ENCODE measurements at places on chromosomes 12 and 14.

DNA sequence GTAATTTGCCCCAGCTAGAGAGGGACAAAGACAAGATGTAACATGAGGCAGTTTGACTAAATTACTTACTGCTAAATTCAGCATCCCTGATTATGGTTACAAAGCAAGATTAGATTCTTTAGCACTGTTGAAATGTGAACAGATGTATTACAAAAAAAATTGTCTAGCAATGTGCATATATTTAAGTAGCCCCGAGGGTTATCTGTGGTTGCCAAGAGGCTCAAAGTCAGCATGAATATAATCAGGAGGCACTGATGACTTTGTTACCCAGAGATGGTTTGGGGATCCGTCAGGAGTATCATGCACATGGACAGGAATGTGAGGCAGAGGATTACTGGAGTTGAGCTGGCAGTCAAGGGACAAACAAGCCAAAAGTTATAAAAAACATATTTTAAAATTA, 356.9 kb upstream of the CCDC196 start:
- no peak for DNase-seq

DNA sequence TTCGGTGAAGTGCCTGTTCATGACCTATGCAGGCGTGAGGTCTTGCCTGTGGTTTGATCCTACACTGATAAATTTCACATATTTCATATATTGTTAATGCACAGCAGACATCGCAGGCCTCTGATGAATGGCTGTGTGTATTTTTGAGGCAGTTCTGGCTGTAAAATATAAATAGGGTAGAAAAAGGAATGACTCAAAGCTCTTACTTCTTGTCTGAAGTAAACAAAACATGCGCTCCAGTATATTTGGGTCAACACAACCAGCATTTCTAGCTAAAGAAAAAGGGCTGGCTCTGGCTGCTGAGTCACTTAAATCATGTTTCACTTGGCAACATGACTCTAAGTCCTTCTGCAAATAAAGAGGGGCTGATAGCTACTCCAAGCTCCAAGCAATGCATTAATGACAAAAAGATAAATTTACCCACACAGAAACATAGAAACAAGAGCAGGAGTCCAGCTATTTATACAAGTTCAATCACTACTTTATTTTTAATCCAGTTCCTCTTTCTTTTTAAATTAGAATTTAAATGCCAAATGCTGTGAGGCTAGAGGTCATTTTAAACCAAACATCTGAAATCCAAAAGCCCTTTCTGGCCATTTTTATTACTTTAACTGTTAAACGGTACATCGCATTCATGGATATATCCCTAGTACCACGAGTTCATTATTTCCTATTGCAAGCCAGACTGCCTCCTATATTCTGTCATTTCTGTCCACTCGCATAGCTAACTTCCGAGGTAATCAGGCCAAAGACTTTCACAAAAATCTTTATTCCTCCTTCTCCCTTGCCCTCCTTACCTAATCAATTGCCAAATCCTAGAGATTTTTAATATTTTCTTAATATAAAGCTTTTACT, 54.3 kb upstream of the TMCC3 start:
- no peak for DNase-seq

DNA sequence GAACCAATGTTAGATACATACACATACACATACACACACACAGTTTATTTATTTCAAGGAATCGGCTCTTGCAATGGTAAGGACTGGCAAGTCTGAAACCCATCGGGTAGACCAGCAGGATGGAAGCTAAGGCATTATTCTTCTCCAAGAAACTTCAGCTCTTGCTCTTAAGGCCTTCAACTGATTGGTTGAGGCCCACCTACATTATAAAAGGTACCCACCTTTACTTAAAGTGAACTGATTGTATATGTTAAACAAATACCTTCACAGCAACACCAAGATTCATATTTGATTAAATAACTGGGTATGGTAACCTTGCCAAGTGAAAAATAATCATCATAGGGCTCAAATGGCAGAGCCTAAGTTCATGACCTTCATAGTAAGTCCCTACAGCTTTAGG, 695.5 kb downstream of the BCL11B start:
- DNase-seq: no peak

DNA sequence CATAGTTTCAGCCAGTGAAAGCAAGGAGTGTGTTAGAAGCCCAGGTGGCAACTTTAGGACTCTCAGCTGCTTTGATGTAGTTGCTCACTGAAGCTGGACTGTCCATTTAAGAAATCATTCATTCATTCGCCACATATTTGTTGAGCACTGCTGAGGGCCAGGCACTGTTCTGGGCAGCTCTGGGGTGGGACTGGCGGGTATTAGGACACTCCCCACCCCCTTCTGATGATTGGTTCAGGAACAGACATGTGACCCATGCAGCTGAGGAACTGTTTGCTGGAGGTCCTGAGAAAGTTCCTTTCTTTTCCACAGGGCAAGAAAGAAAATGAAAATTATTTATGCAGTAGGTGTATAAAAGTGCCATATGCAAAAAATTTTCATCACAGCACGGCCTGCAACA, 70.3 kb upstream of the CHST11 start:
- DNase-seq: no peak

DNA sequence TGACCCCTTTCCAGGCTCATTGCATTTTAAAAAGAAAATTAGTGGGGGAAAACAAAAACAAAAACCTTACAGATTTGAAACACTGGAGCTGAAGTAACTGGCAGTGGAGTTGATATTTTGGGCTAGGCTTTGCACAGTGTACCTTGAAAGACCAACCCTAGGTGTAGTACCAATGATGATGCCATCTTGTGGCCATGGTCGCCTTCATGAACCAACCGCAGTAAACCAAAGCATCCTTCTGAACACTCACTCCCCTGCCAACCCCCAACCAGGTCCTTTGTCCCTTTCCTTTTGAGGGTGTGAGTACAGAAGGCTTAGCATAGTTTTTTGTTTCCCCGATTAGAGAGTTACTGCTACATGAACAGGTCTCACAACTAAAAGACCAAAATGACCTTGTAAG, 5.9 kb downstream of the TOMM20L start:
- no peak for DNase-seq

DNA sequence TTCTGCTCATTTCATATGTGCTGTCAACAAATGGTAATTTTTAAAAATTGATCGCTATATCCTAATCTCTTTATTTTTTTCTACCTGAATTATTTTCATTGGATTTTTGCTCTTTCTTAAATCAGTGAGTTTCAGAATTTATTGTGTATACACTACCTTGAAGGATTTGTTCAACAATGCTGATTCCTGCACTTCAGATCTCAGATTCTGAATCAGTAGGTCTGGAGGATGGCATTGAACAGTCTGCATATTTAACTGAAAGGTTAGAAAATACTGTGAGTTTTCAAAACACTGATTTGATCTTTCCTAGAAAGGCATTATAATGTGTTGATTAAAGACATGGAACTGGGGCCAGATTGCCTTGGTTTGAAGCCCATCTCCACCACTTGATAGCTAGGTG, 1.6 kb downstream of the G2E3 start:
- no peak for DNase-seq

GRCh38 chr12:40105515-40106201, at the start of gene SLC2A13:
TSS of gene SLC2A13 (minus strand) at chr12:40106081. CDS start at chr12:40105808, 273 bp downstream.
- DNase-seq: peak; percentile 66

DNA sequence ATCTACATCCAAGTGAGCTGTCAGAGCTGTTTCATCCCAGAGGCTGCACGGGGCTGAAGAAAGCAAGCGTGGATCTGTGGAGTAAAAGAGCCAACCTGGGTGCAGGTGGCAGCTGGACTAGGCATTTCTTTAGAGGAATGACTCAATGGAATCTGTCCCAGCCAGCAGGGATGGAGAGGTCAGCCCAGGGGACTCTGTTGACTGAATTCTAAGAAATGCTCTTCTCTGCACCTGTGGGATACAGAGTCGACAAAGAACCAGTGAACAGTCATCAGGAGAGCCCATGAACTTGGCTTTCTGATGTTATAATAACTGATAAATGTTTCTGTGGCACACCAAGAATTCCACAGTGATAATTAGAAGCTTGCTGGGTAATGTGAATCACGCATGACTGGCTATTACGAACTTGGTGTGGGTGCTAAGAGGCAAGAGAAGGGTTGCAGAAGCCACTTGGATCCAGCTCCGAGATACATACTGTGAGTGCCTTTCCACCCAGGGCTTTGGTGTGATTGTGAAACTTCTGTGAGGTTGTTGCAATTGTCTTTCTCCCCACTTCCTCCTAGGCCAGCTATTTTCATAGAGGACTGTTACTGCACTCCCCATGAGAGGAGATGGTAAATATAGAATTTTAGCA, 16.2 kb downstream of the PYGL start:
- DNase-seq: no peak

GRCh38 chr14:76998910-76999309, 29.6 kb downstream of the IRF2BPL start:
- DNase-seq: no peak

DNA sequence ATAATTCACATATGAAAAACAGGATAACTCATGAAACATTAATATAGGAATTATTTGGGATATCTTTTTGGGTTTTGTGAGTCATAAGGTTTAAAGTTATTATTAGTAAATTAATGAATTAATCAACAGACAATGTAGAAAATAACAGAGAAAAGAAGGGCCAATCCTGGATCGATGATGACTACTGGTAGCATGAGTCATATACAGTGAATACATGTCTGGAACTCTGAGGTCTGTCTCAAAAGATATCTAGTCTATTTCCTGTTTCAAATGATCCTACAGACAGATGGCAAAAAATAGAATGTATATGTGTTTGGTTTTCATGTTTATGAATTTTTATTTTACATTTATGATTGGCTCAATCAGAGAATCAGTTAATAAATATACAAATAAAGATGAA, 86.4 kb upstream of the RTL1 start:
- DNase-seq: no peak

DNA sequence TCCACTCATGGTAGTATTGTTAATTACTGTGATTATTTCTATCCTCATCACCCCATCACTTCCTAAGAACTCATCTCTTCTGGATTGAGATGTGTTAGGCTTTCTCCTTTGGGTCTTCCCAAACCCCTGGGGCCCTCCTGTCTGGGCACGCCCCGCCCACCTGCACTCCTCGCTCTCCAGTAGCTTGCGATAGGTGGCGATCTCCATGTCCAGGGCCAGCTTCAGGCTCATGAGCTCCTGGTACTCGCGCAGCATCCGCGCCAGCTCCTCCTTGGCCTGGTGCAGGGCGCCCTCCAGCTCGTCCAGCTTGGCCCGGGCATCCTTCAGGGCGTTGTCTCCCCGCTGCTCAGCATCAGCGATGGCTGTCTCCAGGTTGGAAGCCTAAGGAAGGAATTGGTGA, 6.8 kb downstream of the KRT71 start:
- no peak for DNase-seq

DNA sequence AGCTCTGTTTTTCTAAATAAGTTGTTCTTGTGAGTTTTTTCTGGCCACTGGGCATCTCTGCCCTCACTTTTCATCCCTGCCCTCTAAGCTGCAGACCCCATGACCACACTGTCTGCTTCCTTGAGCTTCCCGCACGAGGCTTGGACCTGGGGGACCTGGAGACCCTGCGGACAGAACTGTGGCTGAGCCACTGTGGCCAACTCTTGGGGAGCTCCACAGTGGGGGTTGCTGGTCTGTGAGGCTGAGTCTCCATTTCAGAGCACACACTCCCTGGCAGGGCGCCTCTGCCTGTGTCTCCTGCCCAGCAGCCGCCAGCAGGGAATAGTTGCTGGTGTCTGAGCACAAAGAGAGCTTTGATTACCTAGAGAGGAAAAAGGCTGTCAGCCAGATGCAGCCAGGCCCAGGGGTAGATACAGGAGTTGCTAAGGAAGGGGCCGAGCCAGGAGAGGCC, 13.1 kb upstream of the RIN3 start:
- no peak for DNase-seq

- peak; percentile 43 for DNase-seq
Measured at GRCh38 chr14:100246809-100247428, 8.0 kb downstream of the YY1 start.

GRCh38 chr12:104083769-104084475, 19.6 kb downstream of the HCFC2 start:
- no peak for DNase-seq

DNA sequence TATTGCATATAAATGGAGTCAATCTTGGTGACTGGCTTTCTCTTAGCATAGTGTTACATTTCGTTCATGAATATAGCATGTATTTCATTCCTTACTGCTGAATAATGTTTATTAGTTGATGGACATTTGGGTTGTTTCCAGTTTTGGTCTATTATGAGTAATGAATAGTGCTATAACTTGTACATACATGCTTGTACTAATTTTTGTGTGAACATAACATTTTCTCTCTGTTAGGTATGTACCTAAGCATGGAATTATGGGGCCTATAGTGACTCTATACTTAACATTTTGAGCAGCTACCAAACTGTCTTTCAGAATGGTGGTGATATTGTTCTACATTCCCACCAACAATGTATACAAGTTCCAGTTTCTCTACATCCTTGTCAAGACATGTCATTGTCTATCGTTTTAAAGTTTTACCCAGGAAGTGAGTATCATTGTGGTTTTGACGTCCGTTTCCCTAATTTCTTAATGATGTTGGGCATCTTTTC, 23.1 kb downstream of the ATP2A2 start:
- no peak for DNase-seq

DNA sequence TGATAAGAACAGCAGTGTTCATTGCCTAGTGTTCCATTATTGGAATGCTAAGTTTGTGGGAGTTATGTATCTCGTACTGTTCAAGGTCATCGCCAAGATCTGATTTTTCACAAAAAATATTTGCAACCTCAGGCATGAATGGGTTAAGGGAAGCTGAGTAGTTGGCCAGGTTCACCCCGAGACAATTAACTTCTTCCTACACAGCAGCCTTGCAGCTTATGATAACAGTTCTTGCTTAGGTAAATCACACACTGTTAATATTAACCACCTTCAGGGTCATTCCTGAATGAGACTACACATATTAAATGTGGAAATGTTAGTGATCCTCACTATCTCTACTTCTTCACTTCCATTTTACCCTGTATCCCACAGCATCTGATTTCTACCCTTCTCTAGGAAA, 18.0 kb downstream of the FKBP11 start:
- no peak for DNase-seq

GRCh38 chr14:81085596-81085995, 130.2 kb downstream of the TSHR start:
- no peak for DNase-seq

- no peak for DNase-seq
Measured at GRCh38 chr12:39846304-39846703, 226.7 kb upstream of the ABCD2 start.

GRCh38 chr14:84013424-84013823, 1516.5 kb upstream of the FLRT2 start:
- no peak for DNase-seq

DNA sequence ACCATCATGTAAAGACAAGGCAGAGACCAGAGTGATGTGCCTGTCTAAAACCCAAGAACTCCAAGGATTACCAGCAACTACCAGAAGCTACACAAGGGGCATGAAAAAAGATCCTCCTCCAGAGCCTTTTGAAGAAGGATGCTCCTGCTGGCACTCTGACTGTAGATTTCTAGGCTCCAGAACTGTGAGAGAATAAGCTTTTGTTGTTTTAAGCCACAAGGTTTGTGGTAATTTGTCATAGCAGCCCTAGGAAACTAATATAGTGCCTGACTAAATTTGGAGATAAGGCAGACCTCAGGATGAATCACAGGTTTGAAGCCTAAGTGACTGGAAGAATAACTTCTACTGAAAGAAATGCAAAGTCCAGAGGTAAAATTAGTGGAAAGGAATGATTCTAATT, 132.9 kb downstream of the CEP83 start:
- DNase-seq: no peak

GRCh38 chr12:47038270-47038748, 41.1 kb upstream of the PCED1B start:
- no peak for DNase-seq
